CD14-positive monocyte (primary cell): ENCODE measurements at places on chromosomes 5 and 9. TPM values are rescaled to one million over a fixed set of nuclear protein-coding genes. Genes with fewer than 3 reads are reported as not detected.

Gene STPG3
- polyA plus RNA-seq = not detected

- H3K27ac ChIP-seq = no peak overlapping the region
- no peak for DNase-seq
- no peaks in the 10 kb centered on the region for H3K4me1 ChIP-seq
Observed at GRCh38 chr5:171444582-171444981, 25.1 kb downstream of the FGF18 start.

GRCh38 chr9:93677641-93678136 is 101.3 kb downstream of the PHF2 start:
- no peak overlapping the region for H3K4me3 ChIP-seq
- H3K27ac ChIP-seq = no peak overlapping the region
- no peaks in the 10 kb centered on the region for H3K4me1 ChIP-seq
- DNase-seq = no peak
- H3K27me3 ChIP-seq = no peaks in the 10 kb centered on the region
- H3K36me3 ChIP-seq = peaks cover 61% of the 10 kb centered on the region

Gene CAMK2A
- not detected in 2 replicates for polyA plus RNA-seq

GRCh38 chr5:124156415-124156996 is 589.9 kb downstream of the ZNF608 start:
- no peaks in the 10 kb centered on the region for H3K36me3 ChIP-seq
- no peaks in the 10 kb centered on the region for H3K27me3 ChIP-seq
- H3K4me1 ChIP-seq = no peaks in the 10 kb centered on the region
- H3K27ac ChIP-seq = no peak overlapping the region

DNA sequence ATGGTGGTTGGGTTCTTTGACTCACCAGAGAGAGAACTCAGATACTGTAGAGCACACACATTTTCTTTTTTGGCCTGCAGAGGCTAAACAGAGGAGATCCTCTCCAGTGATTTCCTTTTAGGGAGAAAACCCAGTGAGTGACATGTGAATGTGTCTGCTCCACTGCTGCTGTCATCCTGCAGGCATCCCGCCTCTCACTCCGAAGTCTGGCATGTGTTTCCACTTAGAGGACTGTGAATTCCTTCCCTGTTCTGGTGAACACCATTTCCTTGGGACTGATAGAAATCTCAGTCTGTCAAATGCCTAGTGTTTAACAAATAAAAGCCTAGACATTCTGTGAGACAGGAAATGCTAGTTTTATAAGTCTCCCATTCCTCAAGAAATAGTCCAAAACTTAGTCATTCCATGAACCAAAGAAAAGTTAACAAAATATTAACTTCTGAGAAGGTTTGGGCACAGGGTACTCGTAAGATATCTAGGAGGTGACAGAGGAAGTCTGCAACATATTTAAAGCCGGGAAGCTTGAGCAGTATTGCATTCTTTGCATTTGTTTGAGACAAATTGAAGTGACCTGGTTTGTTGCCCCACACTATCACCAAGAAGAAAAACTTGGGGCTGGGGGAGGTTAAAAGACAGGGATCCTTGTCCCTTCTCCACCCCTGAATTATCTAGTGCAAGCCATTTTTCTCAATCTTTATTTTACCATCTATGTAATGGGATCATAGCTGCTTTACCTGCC is 74.9 kb upstream of the NIPAL4 start:
- DNase-seq = no peak
- no peak overlapping the region for H3K4me3 ChIP-seq
- H3K4me1 ChIP-seq = no peaks in the 10 kb centered on the region
- H3K27me3 ChIP-seq = no peaks in the 10 kb centered on the region
- no peak overlapping the region for H3K27ac ChIP-seq

Gene GARIN3
- not detected in 2 replicates for polyA plus RNA-seq

Gene IL7R
- 1.1 TPM for polyA plus RNA-seq

Gene MRPL22
- 56.7 TPM for polyA plus RNA-seq

Gene OTP
- polyA plus RNA-seq = not detected

Gene NIM1K
- polyA plus RNA-seq = not detected

GRCh38 chr5:15463231-15463980 is 36.6 kb upstream of the FBXL7 start:
- H3K36me3 ChIP-seq = no peaks in the 10 kb centered on the region
- no peak for DNase-seq
- H3K27ac ChIP-seq = no peak overlapping the region
- no peaks in the 10 kb centered on the region for H3K27me3 ChIP-seq
- H3K4me1 ChIP-seq = no peaks in the 10 kb centered on the region
- no peak overlapping the region for H3K4me3 ChIP-seq

- H3K4me3 ChIP-seq = no peak overlapping the region
- no peaks in the 10 kb centered on the region for H3K36me3 ChIP-seq
- peaks cover 6% of the 10 kb centered on the region for H3K4me1 ChIP-seq
- DNase-seq = no peak
Observed at GRCh38 chr5:91288118-91288916, 94.8 kb downstream of the ARRDC3 start.

DNA sequence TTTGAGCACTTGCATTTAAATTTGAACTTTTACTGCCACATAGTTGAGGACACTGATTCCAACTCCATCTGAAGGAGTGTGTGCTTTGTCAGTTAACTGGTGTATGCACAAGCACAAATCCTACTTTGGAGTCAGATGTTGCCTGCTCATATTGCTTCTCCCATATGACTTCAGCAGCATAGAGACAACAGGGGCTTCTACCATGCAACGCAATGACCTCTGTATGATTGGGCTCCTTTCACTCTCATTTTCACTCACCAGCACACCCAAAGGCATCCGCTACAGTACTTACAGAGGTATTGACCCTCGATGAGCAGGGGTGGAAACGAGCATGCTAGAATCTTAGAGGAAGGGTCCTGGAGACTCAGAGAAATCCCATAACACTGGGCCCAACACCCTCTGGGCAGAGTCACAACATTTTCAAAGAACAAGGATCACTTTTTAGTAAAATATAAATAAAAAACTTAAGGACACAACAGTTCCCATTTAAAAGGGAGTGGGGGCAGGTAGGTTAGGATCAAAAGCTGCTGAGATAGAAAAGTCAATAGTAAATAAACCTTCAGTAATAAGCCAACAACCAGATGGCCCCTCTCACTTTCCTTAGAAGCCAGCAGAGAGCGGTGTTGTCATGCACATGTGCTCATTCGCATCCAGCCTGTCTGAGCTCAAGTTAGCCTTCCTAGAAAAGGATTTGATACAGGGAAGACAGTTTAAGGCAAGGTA is 203.8 kb downstream of the SNCAIP start:
- H3K4me1 ChIP-seq = no peaks in the 10 kb centered on the region
- no peaks in the 10 kb centered on the region for H3K36me3 ChIP-seq
- H3K27me3 ChIP-seq = no peaks in the 10 kb centered on the region
- DNase-seq = no peak
- no peak overlapping the region for H3K4me3 ChIP-seq

Gene IFNB1
- not detected for polyA plus RNA-seq

DNA sequence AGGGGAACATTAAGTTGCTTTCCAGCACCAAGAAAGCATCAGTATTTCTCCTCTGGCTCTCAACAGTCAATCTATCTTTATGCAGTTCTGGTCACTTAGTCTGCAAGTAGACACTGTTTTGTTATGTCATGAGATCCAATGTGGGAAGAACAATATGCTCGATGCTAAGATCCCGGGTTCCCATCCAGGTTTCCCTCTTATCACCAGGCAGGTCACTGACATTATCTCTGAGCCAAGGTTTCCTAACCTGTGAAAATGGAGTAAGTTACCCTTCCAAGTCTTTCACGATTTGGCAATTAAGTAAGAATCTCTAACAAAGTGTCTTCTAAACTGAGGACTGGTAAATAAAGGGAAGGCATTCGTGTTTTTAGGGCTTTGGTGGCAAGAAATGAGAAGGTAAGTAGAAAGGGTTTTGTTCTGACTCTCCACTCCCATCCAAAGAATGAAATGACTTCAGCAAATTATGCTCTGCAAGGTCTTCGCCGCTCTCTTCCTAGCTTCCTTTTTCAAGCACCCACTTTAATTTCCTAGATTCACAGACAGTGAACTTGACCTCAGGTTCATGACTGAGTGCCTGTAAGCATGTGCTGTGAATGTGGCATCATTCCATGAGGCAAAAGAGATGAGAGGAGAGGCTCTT is 86.4 kb downstream of the DCP2 start:
- no peaks in the 10 kb centered on the region for H3K36me3 ChIP-seq
- H3K4me1 ChIP-seq = no peaks in the 10 kb centered on the region
- no peak overlapping the region for H3K27ac ChIP-seq

Gene EPB41L4B
- polyA plus RNA-seq = not detected
